ENCODE measurements at places on chromosomes 4 and X. TPM values are rescaled to one million over a fixed set of nuclear protein-coding genes. Genes with fewer than 3 reads are reported as not detected.

Gene CDKL2
- total RNA-seq: 0.30 TPM

Gene CDS1
- 0.22 TPM for total RNA-seq

Gene SLBP
- 36.7 TPM for total RNA-seq

Gene ZCCHC12
- 0.17 TPM for total RNA-seq

Gene SMIM43
- not detected for total RNA-seq

Gene PNMA6A
- not detected for total RNA-seq

Gene GIMD1
- not detected for total RNA-seq

Gene GAGE12H
- not detected for total RNA-seq

Gene SH3TC1
- 125 TPM for total RNA-seq

Gene HTRA3
- total RNA-seq: not detected

Gene CT45A1
- total RNA-seq: not detected

Gene PNMA5
- total RNA-seq: 0.37 TPM

Gene VCX3B
- not detected for total RNA-seq

Gene ASB5
- not detected for total RNA-seq

Gene PARM1
- 0.10 TPM for total RNA-seq

Gene SLC25A5
- 165 TPM for total RNA-seq

Gene ATP7A
- 13.6 TPM for total RNA-seq

Gene AWAT2
- not detected for total RNA-seq

Gene EGF
- total RNA-seq: 2.1 TPM

Gene GLUD2
- 0.32 TPM for total RNA-seq

Gene SMIM14
- total RNA-seq: 5.2 TPM

Gene PRDM8
- 31.7 TPM for total RNA-seq

Data from CD4-positive, CD25-positive, alpha-beta regulatory T cell (primary cell).